ENCODE measurements at places on chromosomes 5 and 9.
A peak's percentile ranks its signal among the peaks of the same experiment; 100 is the strongest.

DNA sequence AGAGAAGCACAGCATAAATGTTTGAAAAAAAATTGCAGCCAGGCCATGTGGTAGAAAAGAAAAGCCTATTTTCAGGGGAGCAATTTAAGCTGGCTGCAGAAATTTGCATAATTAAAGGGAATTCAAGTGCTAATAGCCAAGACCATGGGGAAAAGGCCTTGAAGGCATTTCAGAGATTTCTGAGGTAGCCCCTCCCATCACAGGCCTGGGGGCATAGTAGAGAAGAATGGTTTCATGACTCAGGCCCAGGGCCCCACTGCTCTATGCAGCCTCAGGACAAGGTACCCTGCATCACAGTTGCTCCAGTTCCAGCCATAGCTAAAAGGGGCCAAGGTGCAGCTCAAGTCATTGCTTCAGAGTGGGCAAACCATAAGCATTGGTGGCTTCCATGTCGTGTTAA is 1416.0 kb downstream of the EFNA5 start:
- no peak for DNase-seq

DNA sequence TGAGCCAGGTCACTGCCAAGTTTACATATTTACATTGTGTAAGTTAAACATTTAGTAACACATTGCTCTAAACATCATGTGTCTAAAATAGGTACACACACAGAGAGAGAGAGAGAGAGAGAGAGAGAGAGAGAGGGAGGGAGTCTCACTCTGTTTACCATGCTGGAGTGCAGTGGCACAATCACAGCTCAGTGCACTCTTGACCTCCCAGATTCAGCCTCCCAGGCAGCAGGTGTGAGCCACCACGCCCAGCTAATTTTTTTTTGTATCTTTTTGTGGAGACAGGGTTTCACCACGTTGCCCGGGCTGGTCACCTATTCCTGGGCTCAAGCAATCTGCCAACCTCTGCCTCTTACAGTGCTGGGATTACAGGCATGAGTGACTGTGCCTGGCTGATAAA is 1045.3 kb downstream of the TLE1 start:
- DNase-seq: no peak

- DNase-seq: peak; percentile 92
Measured at GRCh38 chr9:124126648-124127646, 115.4 kb downstream of the LHX2 start.

- DNase-seq: peak; percentile 58
Measured at GRCh38 chr5:157398305-157398704, 61.7 kb upstream of the NIPAL4 start.

- no peak for DNase-seq
Measured at GRCh38 chr9:92605224-92605623, 64.7 kb downstream of the IPPK start.

GRCh38 chr9:79300068-79300467 is 271.7 kb upstream of the TLE4 start:
- DNase-seq: no peak

- DNase-seq: no peak
Measured at GRCh38 chr9:106697750-106698502, 165.0 kb upstream of the ZNF462 start.

DNA sequence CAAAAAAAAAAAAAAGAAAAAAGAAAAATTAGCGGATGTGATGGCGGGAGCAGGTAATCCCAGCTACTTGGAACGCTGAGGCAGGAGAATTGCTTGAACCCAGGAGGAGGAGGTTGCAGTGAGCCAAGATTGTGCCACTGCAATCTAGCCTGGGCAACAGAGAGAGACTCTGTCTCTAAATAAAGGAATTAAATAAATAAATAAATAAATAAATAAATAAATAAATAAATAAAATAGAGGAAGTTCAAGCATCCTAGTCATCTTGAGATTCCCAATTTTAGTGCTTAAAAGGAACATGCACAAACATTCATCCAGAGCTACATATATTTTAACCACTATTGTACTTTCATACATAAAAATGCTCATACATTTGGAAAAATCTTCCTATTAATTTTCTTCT is 61.2 kb upstream of the GABRA1 start:
- no peak for DNase-seq

DNA sequence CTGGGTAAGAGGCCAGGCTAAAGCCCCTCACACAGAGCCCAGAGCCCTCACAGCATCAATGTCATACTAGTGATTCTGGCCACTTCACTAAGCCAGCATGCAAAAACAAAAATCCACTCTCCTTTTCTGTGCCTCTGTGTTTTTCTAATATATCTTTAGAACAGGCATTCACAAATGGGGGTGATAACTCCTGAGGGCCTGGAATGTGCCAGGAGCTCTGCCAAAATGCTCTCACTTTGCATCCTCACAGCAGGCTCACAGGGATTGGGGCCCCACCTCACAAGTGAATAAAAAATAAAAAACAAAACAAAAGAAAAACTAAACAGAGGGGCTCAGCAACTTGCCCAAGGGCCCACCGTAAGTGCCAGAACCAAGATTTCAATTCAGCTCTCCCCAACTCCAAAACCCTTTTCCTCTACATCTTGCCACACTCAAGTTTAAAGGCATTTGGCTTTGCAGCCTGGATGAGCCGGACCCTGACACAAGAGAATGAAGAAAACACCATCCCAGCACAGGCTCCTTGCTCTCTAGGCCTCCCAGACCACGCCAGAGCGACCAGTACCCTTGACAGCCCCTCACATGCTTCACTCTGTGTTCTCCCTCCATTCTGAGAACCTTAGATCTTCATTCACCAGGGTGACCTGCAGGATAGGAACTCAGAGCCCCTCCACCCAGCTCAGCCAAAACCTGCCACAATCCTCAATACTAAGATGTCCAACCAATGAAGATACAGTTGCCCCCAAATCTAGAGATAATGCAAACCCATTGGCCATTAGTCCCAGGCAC is 51.3 kb downstream of the SAXO1 start:
- no peak for DNase-seq

DNA sequence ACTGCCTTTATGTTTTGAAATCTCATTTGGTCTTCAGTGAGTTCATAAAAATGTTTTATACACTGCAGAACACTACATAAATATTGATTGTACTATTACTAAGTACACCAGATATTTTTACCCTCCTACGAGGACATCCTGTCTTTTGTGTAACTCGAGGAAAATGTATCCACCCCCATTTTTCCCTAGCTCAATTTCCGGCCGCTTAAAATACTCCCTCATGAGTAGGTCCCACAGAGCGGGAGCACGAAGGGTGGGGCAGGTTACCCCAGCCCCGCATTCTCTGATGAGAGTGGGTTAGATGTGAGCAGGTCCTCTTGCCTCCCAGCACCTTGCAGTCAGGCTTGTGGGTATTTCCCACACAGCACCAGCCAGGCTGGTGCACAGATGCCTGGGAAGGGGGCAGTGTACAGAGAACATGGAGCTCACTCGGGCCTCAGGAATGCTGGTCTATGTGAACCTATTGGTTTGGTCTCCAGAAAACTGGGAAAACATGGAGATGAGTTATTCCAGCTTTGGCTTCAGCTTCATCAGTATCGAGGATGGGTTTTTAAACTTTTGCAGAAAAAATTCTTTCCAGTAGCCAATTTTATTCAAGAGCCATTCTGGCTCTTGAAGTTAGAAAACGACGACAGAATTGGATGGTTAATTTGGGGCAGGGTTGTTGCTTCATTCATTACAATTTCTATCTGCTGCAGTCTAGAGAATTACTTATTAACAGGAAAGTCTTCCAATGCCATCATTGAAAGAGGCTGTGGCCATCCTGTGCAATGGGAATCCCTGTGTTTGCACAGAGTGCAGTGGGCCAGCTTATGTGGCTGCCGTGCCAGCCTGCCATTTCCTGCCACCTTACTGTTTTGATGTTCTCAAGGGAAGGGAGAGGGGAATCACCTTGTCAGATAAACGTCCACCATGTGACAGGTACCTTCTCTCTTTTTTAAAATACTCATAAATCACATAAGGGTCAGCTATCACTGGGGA is 73.2 kb downstream of the WDR41 start:
- no peak for DNase-seq

DNA sequence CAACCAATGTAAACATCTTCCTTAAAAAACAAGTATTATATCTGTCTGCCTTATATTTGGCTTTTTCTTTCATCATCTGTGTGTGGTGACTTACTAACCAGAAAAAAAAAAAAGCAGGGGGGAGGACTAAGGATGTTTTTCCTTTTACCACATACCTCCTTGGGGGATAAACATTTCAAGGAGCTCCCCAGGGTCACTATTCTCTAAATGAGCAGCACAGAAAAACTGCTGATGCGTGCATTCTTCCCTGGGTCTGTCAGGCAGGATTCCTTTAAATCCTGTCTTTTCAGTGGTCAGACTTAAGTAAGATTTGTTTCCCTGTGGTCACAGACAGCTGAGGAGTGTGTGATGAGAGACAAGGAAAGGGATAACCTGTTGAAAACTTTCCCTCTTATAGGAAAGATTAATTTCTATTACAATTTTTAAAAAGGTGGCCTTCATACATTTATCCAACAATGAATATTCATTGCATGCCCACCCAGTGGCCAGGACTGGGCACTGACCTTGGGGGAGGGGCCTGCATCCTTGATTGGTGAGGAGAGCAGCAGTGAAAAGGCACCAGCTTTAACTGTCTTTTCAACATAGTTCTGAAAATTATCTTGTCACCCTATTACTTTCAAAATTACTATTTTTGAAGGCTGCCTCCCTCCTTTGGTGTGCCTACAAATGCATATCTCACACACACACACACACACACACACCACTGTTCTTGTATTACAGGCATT is 123.1 kb downstream of the TLE4 start:
- no peak for DNase-seq

DNA sequence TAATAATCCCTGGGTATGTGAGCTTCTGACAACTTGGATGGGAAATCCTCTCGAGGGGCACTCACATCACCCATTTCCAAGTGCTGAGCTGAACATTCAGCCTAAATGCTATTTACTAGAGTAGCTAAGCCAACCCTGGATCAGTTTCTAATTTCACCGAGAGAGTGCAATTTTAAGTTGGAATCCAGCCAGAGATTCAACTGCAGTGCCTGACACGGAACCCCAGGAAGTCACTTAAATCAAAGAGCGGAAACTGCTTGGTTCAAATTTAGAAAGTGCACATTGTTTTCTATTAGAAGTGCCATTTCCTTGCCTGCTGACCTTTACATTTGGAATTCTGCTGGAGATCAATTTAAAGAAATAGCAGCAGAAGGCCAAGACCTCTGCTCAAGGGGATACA is 8.8 kb downstream of the SPRY4 start:
- no peak for DNase-seq

DNA sequence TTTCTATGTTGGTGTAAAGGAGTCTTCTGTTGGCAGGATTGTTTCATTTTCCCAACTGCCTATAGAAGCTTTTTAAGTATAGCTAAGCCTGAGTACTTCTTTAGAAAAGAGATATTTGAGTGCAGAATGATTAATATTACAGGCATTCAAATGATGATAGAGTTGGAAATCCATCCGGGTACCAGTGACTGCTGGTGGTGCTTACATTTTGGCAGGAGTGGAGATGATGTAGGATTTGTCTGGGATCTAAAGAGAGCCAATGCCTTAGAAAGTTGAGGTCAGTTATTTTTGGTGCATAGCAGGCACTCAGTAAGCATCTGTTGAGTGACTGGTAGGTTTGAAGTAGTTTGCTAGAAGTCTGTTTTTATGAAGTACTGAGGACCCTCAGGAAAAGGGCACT is 433.5 kb downstream of the DMAC1 start:
- DNase-seq: no peak

DNA sequence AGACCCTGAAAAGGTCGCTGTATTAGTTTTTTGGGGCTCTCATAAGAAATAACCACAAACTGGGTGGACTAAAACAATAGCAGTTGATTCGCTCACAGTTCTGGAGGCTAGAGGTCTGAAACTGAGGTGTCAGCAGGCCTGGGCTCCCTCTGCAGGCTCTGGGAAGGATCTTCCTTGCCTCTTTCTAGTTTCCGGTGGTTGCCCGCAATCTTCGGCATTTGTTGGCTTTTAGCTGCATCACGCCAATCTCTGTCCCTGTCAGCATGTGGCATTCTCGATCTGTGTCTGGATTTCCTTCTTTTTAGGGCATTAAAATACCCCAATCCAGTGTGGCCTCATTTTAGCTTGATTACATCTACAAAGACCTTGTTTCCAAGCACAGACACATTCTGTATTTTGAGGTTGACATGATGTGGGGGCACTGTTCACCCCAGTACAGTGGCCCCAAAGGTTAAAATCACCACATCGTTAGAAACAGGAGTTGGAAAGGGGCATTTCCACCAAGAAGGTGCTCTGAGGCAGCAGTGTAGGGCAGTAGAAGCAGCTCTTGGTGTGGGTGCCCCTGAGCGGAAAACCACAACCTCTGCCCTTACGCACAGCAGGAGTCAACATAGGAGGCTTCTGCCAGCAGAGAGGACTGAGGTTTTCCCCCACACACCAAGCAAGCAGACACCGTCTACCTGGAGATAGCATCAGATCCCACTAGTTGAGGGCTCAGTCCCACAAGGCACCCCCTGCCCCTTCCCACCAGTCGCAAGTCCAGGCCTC is 13.5 kb downstream of the ZNF79 start:
- DNase-seq: no peak

- peak; percentile 64 for DNase-seq
Measured at GRCh38 chr5:79109527-79110492, 1.8 kb upstream of the BHMT start.

GRCh38 chr5:3060283-3060682 is 308.8 kb upstream of the IRX2 start:
- no peak for DNase-seq

DNA sequence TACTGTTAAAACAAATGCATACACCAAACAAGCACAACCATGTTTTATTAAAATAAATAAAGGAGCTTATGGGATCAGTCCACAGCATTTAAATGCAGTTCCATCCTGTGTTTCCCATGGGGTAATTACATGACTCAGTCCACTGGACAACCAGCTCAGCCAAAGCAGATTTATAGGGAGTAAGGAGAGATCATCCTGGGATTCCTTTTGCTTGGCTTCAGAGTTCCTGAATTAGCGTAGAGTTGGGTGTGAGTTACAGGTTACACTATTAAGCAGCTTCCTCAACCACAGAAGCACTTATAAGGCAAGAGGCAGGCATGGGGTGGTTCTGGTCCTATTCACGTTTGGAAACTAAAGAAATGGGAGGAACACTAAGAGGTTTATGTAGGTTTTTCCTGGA is 381.1 kb upstream of the ACTBL2 start:
- DNase-seq: no peak

- no peak for DNase-seq
Measured at GRCh38 chr9:95457769-95458168, 59.0 kb downstream of the PTCH1 start.

- no peak for DNase-seq
Measured at GRCh38 chr5:9951865-9952516, 297.7 kb downstream of the ATPSCKMT start.

DNA sequence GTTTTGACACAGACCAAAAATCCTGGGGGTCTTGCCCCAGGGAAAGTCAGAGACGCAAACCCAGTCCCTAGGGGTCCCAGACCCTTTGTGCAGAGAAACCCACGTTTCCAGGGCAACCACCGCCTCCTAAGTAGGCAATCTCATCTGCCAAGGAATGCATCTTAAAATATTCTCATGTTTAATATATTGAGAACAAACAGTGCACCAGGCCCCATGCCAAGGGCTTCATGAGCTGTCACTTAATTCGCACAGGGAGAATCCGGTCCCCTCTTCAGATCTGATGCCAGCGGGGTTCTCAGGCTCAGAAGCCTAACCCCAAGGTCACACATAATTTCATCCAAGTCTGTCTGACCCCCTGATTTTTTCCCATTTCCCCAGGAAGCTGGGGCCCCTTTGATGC is 28.8 kb downstream of the CPLX2 start:
- no peak for DNase-seq

All from Karpas-422 (cell line).